ENCODE measurements at places on chromosomes 6 and 20.

DNA sequence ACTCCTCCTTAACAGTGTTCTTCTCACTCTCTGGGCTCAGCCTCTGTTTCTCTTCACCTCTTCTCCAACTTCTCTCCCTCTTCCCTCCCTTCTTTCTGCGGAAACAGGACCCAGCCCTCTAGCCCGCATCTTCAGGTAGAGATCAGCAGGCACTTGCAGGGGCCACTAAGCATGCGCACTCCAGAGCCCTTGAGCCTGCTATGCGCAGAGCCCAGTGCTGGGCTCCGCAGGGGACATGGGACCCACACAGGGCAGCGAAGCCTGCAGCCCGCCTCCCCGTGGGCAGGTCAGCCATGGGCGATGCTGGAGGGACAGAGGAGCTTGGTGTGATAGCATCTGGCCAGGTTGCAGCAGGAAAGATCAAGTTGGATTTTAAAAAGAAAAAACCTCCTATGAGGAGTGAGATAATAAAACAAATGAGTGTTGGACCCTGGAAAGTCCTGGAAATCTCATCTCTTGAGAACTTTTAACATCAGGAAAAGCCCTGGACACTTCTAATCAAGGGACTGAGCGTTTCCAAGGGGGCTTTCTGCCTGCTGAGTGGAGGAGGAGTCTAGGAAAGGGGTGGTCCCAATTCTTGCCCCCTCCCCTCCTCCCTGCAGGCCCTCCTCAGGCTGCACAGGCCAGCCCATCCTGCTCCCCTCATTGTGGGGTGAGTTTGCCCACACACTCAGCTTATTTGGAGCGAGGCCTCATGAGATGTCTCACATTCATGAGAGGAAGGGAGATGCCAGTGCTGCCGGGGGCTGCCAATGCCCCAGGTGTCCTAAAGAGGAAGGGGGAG is 71.9 kb downstream of the MDGA1 start:
- no peak for DNase-seq

- no peak for DNase-seq
These were observed 89.4 kb downstream of the SLC24A3 start for GRCh38 chr20:19301843-19302242.

DNA sequence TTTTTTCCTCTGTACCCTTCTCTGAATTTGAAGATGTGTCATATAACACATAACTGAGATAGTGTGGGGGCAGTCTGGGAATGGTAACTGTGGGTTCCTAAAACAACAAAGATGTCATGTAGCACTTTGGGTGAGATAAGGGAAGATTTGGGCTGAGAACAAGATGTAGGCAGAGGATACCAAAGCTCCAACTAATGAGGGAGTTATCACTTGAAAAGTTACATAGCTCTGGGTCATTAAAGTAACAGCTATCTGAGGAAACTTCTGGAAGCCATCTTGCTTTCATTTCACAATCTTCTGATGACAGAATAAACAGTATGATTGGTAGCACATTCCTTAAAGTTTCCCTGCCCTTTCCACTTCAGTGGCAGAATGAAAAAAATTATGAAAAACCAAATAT is 255.4 kb downstream of the TBX18 start:
- no peak for DNase-seq

- DNase-seq, result no peak
These were observed 57.8 kb downstream of the SLC22A23 start for GRCh38 chr6:3398755-3399696.

- no peak for DNase-seq
These were observed 33.9 kb downstream of the EDN1 start for GRCh38 chr6:12324099-12324498.

- DNase-seq, result no peak
These were observed 3.6 kb upstream of the CSTL1 start for GRCh38 chr20:23435626-23436539.

GRCh38 chr6:13725052-13725451 is 13.4 kb upstream of the RANBP9 start:
- DNase-seq, result no peak

GRCh38 chr20:61185181-61185580 is 66.9 kb upstream of the CDH4 start:
- DNase-seq, result no peak

DNA sequence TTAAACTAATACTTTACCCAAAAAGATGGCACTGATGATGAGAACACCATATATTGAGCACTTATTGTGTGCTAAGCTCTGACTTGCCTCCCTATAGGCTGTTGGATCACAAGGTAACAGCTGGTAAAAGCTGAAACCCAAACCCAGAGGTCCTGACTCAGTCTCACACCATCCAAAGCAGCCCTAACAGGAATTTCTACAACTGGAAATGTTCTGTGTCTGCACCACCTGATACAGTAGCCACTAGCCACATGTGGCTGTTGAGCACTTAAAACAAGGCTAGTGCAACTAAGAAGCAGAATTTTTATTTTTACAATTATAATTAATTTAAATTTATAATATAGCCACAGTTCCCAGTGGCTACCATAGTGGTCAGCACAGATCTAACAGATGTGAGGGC is 15.6 kb upstream of the MATN4 start:
- no peak for DNase-seq

GRCh38 chr20:51350941-51351631 is 191.4 kb downstream of the NFATC2 start:
- no peak for DNase-seq

GRCh38 chr6:24931718-24932691 is 3.8 kb downstream of the RIPOR2 start:
- DNase-seq, result no peak

GRCh38 chr6:167517254-167517916 is 192.5 kb downstream of the TTLL2 start:
- no peak for DNase-seq

GRCh38 chr6:119346936-119347335 is 2.6 kb downstream of the MAN1A1 start:
- DNase-seq, result no peak

- no peak for DNase-seq
These were observed 18.0 kb upstream of the RIPOR2 start for GRCh38 chr6:24953726-24954125.

GRCh38 chr6:57019434-57019833 is 27.1 kb upstream of the KIAA1586 start:
- DNase-seq, result no peak

- no peak for DNase-seq
These were observed 41.0 kb downstream of the HFE start for GRCh38 chr6:26128013-26128771.

DNA sequence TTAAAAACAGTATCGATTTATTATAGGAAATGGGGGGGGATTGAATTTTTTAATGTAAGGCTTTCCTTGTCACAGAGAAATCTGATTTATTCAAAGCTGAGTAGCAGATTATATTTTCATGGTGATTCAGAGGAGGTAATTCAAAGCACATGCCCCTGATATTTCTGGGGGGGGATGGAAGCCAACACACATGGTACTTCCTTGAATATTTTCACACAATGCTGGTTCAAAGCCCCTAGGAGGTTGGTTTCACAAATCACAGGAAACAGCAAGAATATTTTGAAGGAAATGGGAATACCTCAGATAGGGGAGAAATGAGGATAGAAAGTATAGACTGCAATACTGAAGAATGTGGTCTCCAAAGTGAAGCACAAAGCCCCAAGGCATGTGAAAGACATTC is 98.8 kb downstream of the RTN4IP1 start:
- DNase-seq, result no peak

- DNase-seq, result no peak
These were observed 39.1 kb downstream of the ILRUN start for GRCh38 chr6:34657307-34657978.

GRCh38 chr6:106959985-106960384 is 14.5 kb downstream of the CD24 start:
- DNase-seq, result no peak

DNA sequence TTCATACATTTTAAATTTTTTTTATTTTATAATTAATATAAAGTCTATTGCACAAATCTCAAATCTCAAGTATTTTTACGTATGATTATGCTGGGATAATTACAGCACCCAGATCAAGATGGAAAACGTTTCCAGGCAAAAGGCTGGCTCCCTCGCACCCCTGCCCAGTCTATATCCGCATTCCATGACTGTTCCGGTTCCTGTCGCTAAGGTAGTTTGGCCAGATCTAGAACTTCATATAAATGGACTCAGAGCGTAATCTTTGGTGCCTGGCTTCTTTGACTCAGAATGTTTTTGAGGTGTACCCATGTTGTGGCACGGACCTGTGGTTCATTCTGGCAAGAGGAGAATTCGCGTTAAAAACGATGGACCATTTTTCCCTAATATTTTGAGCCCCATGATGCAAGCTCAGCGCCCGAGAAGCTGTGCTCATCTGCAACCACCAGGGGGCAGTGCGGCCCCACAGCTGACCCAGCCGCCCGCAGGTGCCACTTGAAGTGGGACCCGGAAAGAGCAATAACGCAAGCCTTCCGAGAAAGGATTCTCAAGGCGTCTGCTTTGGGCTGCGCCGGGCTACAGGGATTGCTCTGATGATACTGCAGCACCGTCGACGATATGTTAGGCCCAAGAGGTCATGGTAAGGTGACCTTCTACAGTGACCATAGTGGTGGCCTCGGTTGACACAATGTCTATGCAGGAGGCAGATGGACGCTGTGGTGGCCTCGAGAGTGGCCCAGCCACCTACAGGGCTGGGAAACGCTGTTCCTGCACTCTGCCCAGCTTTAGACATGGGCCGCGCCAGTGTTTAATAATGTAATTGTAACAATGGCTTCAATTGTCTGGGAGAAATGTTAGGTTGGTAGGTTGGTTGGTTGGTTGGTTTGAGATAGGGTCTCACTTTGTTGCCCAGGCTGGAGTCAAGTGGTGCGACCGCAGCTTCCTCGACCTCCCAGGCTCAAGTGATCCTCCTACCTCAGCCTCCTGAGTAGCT is 160.1 kb downstream of the ZMYND8 start:
- peak; percentile 58 for DNase-seq

- DNase-seq, result no peak
These were observed 79.7 kb upstream of the FOXP4 start for GRCh38 chr6:41466437-41466990.

- DNase-seq, result peak; percentile 51
These were observed 13.4 kb downstream of the FAM110A start for GRCh38 chr20:846894-847278.

- DNase-seq, result peak; percentile 4
These were observed 137.0 kb downstream of the NRN1 start for GRCh38 chr6:5869676-5870075.

GRCh38 chr20:21074605-21075336 is 31.4 kb downstream of the LINC00237 start:
- DNase-seq, result no peak

- no peak for DNase-seq
These were observed 176.3 kb downstream of the SCP2D1 start for GRCh38 chr20:18989736-18990474.

DNA sequence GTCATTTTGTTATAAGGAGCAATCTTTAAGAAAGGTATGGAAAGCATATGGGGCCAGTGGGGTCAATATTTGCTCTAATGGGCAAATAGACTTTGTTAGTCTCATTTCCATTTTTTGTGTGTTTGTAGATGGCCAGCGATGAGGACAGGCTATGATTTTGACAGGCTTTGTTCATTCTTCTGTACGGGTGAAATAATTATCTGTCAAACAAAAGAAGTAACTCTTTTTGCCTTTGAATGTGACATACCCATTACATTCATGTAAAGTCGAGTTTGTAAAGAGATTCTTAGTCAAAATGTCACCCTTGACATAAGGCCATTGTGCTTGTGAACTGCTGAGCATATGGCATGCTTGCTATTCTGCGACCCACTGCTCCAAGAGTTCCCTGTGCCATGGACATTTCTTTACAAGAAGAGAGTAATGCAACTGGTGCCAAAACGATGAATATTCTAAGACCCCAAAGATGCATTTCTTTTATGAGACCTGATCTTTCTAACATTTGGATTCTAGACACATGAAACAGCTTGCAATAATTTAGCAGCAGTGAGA is 38.2 kb upstream of the JAG1 start:
- DNase-seq, result no peak

DNA sequence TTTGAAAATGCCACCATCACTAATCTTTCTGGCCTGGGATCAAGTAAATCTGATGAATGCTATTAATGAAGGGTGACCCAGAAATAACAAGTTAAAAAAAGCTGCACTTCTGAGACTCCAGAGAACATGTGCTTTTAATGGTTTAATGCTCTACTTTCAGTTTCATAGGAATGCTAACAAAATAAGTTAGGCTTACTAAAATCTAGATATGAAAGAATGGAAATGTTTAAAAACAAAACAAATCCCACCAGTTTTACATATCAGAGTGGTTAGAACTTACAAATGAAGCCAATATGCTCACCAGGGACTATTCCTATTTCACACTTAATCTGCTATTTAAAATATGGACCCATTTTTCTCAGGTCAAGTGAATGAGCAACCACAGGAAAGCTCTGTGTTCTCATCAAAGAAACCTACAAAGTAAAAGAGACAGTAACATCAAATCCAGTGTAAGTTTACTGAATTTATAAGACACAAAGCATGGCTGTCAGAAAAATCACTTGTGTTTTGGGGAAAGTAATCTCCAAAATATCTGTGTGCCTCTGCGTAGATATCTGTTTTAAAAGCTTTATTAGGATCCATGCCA is 40.3 kb downstream of the FYN start:
- no peak for DNase-seq

GRCh38 chr20:18388860-18389259 is 78.0 kb downstream of the DZANK1 start:
- DNase-seq, result no peak

DNA sequence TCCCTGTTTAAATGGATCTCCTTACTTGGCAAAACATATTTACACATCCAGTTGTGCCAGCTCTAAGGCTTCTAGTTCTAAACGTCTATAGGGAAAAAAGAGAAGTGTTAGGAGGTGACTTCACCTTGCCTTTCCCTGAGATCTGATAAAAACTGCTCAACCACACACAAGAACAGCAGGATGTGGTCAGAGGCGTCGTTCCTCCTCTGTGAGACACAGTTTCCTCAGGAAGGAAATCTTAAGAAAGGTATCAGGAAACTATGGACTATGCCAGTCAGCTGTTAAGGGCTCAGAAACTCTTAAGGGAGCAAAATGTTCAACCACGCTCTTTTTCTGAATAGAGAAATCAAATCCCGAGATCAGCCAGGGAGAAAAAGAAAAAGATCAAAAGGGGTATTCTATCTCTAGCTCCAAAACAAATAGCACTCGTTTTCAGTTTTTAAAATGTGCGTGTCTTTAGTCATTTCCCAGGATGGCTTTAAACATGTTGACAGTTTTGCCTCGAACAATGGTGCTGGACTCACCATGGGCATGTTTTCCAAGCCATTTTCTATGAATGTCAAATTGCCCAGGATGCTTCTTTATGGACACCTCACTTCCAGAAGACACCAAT is 154.5 kb downstream of the HACE1 start:
- DNase-seq, result peak; percentile 15

GRCh38 chr20:42598581-42598980 is 591.1 kb downstream of the PTPRT start:
- no peak for DNase-seq

DNA sequence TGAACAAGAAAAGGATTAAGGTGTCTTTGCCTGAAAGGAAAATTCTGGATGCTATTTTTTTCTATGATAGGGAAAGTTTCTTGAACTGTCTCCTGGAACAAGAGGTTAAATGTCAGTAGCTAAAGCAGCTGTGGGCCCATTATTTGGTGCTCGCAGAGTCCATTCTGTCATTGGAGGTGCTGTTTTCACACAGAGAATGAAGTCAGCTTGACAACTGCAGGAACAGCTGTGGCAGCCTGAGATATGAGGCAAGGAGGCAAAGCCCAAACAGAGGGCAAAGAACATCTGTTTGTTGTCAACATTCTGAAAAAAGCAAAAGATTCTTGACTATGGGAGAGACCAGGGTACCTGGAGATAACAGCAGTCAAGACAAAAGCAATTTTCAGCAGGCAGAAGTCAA is 548.2 kb downstream of the KIF16B start:
- no peak for DNase-seq
